ENCODE measurements at places on chromosomes 16 and 17.

- no peak for DNase-seq
Observed at GRCh38 chr17:39618246-39618913, 8.4 kb upstream of the PPP1R1B start.

DNA sequence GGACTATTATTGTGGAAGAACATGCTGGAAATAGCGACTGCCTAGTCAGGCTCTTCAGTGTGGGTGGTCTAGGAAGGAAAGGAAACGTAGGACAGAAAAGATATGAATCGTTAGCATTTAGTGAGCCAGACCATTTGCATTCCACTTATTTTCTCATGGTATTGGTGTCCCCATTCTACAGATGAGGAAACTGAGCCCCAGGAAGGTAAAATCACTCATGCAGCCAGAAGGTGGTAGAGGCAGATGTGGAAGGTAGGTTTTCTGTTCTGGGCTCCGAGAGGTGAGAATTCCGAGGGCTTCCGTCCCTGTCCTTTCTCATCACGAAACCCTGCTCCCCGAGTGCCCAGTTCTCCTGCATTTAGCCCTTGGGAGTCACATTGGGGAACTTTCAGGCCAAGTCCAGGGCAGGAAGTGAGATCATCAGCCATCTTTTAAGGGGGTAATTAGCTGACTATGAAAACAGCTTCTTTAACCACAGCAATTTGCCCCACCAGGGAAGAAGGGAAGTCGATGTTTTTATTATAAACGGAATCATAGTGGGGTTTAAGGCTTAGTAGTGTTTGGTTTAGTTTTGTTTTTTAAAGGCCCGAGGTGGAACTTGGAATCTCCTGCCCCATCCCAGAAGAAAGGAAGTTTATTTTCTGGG lies 110.7 kb upstream of the IRX3 start:
- no peak for DNase-seq

GRCh38 chr16:27628241-27628942 lies 78.4 kb downstream of the KATNIP start:
- DNase-seq, result peak; percentile 57

DNA sequence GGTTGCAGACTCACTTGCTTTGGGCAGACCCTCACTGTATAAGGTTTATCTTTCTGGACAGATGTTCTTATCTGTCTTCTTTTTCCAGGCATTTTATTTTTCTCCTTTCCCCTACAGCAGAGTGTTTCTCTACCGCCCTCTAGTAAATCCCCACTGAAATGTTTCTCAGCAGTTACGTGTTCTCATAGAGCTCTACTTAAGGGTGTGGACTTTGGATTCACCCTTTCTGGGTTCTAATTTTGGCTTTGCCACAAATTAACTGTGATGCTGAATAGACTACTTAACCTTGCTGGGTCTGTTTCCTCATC lies 2.0 kb downstream of the ADAT1 start:
- DNase-seq, result no peak

DNA sequence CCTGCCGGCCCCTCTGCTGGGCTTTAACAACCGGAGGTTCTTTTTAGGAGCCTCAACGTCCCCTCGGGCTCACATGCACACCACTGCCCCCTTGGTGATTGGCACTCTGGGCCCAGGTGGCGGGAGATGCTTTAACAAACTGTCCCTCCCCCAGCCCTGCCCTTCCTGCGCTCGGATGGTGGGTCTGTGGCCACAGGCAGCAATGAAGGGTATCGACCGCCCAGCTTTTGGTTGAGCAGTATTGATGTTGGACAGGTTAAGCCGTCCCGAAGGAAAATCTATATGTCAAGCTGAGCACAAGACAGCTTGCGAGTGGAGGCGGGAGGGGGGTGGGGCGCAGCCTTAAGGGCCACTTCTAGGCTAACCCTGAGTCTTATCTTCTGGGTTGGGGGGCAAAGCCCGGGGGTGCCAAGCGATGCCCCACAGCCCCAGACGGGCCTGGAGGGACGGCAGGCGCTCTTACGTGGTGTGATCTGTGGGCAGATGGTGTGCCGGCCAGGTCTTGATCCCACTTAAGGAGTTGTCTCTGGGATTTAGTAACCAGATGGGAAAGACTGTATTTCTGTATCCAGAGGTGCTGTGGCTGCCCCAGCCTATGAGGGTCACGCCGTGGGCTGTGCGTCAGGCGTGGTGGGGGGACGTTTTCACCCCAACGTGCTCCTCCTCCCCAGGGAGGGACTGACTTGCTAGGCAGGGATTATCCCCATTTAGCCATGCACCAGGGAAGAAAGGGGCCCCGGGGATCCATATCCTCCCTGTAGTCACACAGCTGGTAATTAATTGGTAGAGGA lies 6.2 kb downstream of the GSE1 start:
- no peak for DNase-seq

- DNase-seq, result no peak
Observed at GRCh38 chr17:55694286-55694910, 28.3 kb downstream of the TMEM100 start.

DNA sequence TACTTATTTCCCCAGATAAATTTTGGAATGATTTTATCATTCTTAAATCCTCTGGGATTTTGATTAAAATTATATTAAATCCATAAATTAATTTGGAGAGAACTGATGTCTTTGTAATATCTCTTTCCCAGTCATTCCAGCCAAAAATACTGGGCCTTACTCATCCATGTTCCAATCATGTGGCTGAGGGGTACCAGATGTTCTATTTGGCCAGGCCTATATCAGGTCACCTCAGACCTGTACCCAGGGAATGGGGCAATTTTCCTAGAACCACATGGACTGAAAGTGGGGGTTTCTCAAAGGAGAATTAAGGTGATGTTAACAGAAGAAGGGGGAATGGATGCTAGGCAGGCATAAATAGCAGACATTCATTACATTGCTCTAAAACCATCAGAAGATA lies 7.5 kb downstream of the SNTB2 start:
- no peak for DNase-seq

GRCh38 chr16:23156946-23157460 lies 7.8 kb upstream of the USP31 start:
- no peak for DNase-seq

GRCh38 chr17:12831839-12832238 lies 42.5 kb downstream of the ARHGAP44 start:
- DNase-seq, result no peak

DNA sequence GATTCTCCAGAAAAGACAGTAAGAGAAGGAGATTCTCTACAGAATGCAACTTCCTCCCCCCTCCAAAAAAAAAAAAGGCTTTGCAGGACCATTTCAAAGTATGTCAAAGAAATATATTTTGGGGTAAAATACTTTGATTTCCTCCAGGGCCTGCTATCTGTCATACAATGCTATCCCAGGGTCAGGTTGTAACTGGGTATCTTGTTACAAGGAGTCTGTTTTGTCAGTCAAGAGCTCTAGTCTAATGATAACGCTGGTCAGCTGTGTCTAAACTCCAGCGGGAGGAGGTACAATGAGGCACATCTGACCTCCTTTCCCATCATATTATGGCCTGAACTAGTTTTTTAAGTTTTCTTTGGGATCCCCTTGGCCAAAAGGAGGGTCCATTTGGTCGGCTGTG lies 408.4 kb upstream of the CDH5 start:
- DNase-seq, result no peak

GRCh38 chr16:24667244-24667764 lies 62.1 kb upstream of the TNRC6A start:
- DNase-seq, result no peak

DNA sequence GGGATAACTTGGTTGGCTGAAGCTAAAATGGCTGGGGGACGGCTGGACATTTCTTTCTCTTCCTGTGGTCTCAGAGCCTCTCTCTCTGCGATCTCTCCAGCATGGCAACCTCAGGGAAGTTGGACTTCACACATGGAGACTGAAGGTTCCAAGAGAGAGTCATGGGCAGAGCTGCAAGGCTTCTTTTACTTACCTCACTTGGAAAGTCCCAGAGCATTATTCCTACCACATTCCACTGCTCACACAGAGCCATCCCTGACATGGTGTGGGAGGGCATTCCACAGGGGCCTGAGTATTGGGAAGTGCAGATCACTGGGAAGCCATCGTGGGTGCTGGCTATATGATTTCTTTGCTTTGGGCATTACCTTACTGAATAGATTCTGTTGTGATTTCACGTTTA lies 9.8 kb upstream of the SLC6A2 start:
- no peak for DNase-seq

DNA sequence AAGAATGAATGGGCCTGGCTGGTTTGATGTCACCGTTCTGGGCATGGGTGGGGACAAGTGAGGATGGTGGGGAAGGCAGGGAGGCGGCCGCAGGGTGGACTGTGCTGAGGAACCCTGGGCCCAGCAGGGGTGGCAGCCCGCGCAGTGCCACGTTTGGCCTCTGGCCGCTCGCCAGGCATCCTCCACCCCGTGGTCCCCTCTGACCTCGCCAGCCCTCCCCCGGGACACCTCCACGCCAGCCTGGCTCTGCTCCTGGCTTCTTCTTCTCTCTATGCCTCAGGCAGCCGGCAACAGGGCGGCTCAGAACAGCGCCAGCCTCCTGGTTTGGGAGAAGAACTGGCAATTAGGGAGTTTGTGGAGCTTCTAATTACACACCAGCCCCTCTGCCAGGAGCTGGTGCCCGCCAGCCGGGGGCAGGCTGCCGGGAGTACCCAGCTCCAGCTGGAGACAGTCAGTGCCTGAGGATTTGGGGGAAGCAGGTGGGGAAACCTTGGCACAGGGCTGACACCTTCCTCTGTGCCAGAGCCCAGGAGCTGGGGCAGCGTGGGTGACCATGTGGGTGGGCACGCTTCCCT lies 6.5 kb upstream of the SERPINF1 start:
- peak; percentile 60 for DNase-seq

- peak; percentile 61 for DNase-seq
Observed at GRCh38 chr16:47143677-47144558, at the start of gene NETO2. TSS of gene NETO2 (minus strand) at chr16:47143945. CDS start at chr16:47143612, 333 bp downstream.

GRCh38 chr17:17859909-17860765 lies 23.4 kb upstream of the SREBF1 start:
- DNase-seq, result peak; percentile 34

DNA sequence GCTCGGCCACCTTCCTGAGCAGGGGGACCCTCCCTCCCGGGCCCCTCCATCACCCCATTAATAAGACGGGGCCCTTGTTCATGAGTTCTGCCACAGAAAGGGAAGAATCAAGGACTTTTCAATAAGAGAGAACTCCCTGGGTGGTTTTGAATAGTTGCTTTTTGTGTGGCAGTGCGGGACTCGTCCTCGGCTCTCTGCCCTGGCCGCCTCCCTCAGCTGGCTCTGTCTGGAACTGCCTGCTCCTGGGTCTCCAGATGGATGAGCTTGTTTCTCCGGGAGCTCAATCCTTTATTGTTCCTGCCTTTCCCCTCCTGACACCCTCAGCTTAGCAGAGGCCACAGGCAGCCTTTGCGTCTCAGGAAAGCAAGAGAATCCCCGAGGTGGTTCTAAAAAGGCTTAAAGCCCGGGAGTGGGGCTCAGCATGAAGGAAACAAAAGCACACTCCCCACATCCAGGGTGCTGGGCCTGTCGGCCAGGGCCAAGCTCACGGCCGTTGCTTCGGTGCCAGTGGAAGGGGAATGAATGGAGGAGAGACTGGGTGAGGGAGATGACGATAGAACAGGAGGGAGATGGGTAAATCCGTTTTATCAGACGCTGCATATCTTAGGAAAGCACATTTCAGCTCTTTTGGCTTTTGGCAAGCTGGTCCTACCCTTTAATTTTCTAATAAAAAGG lies 60.2 kb downstream of the RAI1 start:
- peak; percentile 40 for DNase-seq

DNA sequence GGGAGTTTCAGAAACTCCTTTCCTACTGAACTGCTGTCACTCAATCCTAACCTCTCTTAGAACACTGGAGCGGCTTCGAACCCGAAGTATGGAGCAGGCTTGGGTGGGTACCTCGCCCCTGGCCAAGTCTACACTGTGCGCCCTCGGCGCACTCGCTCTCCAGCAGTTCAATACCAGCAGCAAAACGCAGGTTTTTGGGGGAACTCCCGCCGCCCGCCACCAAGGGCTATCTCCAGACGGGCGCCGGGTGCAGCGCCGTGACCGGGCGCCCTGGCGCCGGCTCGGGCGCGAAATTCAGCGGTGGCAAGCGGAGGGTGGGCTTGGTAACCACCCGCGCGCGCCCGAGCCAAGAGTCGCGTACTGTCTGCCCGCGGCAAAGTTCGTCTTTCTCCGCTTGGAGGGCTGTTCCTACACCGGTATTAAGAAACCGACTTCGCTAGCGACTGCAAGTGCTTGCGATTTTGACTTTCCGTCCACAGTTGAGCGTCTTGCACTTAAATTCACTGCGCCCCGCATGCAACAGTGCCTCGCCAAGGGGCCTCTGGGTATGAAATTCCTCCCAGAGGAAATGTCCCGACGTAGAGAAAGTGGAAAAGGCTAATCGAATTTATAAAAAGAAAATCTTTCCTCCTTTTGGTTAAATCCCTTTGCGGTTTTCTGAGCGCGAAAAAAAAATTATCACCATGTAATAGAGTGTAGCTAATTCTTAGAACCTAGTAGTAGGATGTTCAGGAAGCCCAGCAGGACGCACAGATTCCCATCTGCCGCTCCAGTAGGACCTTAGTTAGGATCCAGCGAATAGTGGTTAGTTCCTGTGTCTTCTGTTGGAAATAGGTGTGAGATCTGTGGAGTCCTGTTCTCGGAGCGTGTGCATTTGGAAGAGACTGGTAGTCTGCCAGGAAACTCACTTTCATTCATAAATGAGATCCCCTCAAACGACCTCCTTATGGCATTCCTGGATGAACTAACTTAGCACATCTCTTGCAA lies 5.0 kb upstream of the SALL1 start:
- no peak for DNase-seq

GRCh38 chr17:57145347-57145746 lies 60.3 kb downstream of the AKAP1 start:
- DNase-seq, result no peak

- DNase-seq, result peak; percentile 54
Observed at GRCh38 chr17:39026980-39027451, 59.8 kb upstream of the FBXO47 start.

DNA sequence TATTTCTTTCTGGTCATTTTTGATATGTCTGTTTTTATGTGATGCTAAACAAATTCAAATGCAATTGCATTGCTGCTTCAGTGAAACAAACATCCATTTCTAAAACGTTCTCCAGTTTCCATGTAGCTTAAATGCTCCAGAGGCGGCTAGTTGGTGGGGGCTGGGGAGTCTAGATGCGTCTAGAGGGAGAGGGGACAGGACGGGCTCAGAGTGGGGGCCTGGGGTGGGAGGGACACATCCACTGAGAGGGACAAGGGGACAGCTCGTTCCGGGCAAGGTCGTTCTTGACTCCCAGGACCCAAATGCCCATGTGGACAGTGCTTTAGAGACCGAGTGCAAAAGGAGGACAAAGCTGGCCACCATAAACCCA lies 102.3 kb downstream of the FOXL1 start:
- DNase-seq, result no peak

- DNase-seq, result no peak
Observed at GRCh38 chr17:31431852-31432658, 40.6 kb downstream of the RAB11FIP4 start.

- no peak for DNase-seq
Observed at GRCh38 chr17:6455321-6455705, 11.1 kb downstream of the PIMREG start.

DNA sequence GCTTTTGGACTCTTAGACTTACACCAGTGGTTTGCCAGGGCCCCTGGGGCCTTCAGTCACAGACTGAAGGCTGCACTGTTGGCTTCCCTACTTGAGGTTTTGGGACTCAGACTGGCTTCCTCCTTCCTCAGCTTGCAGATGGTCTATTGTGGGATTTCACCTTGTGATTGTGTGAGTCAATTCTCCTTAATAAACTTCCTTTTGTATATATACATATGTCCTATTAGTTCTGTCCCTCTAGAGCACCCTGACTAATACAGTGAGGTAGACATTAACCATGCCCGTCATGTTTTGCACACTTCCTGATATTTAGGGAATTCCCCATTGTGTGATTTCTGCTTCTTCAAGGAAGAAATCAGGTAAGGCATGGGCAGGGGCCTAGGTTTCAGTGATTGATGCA lies 147.8 kb upstream of the CA10 start:
- DNase-seq, result no peak

- no peak for DNase-seq
Observed at GRCh38 chr17:49603720-49604119, 28.0 kb downstream of the NXPH3 start.

Measured in NCI-H2171 (cell line).